T-helper 17 cell (primary cell): ENCODE measurements at places on chromosomes 11 and 22.

- DNase-seq = no peak
These were observed 99.9 kb upstream of the AMOTL1 start for GRCh38 chr11:94668212-94668793.

DNA sequence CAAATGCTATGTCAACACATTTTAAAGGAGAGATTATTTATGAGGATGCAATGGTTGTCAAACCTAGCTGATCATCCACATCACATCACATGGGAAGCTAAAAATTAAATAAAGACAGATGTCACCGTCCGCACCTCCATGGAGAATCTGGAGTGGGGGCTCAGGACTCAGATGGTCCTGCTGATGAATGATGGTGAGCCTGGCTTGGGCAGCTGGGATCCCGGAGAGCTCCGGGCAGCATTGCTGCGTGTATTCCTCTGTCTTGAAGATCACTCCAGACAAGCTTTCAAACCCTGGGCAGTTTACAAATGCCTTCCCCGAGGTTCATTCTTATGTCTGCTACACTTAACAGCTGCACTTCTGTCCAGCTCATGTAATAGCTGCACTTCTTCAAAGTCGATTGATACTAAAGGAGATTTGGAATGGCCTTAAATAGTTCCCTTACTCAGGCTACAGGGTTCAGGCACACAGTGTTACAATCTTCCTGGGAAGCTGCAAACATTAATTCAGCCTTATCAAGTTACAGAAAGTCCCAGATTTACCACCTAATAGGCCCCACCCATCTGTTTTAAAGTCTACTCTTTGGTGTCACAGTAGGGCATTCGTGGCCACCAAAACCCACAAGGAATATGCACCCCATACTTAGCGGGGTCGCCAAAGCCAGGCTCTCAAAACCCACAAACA lies 34.7 kb upstream of the CSNK2A3 start:
- DNase-seq = no peak

GRCh38 chr11:107009190-107009589 lies 9.1 kb downstream of the GUCY1A2 start:
- no peak for DNase-seq

- no peak for DNase-seq
These were observed 4.4 kb downstream of the IFT27 start for GRCh38 chr22:36771356-36772063.

DNA sequence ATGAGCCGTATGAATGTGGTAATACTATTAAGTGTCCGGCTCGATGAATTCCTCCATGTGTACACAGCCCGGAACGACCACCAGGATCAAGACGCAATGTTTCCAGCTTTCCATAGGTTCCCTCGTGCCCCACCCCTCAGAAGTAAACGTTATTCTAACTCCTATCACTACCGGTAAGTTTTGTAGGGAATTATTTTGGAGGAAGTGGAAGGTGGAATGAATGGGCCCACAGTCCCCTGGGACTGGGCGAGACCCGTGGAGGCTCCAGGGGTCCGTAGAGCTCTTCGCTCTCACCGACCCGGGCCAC lies 720 bp upstream of the FAR1 start:
- DNase-seq = no peak

DNA sequence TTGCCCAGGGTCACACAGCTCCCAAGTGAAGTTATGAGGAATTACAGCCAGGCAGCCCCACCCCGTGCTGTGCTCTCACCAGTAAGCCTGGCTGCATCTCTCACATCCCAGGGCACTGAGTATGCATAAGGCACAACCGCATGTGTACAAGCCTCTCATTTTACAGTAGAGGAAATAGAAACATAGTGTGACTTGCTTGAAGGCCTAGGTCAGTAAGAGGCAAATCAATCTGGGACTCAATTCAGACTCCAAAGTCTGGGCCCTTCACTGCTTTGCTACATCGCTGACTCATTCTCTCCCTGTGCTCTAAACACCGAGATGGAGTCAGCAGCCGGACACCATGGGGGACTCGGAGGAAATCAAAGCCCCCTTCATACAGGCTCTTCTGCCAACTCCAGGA lies 7.9 kb downstream of the ABTB2 start:
- DNase-seq = no peak

DNA sequence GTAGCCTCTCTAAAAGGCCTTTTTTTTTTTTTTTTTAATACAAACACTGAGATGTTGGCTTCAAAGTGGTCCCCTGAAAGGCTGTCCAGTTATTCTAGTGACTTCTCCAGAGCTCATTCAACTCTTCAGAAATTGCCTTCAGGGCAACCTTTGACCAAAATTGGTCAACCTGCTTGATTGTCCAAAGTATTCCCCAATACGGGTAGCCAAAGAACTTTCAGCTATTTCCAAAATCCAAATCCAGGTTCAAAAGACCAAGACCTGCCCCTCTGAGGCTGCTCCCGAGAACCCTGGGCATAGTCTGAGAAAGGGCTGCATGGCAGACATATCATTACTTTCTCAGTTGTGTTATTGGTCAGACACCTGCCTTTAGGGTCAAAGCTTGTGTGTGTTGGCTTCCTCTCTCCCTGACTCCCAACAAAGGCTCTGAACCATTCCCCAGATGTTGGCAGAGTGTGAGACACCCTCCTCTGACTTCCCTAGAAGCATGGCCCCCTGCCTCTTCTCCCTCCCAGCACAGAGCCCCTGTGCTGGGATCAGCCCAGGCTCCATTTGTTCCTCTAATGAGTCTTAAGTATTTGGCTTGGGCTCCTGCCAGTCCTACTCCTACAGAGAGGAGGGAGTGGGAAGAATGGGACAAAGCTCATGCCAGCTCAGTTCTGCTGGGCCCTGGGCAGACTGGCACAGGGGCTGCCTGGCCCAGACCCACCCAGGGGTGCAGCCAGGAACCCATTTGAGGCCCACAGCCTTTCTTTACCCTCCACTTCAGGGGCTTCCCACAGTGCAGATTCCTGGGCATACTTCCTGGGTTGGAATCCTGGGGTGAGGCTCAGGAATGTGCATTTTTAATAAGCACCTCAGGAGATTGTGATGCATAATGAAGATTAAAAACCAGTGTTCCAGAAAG lies 30.3 kb downstream of the TNKS1BP1 start:
- DNase-seq = no peak

- peak; percentile 47 for DNase-seq
These were observed 42.4 kb downstream of the KCNJ4 start for GRCh38 chr22:38412435-38413084.

- no peak for DNase-seq
These were observed 18.2 kb downstream of the ZBTB16 start for GRCh38 chr11:114077482-114078305.

DNA sequence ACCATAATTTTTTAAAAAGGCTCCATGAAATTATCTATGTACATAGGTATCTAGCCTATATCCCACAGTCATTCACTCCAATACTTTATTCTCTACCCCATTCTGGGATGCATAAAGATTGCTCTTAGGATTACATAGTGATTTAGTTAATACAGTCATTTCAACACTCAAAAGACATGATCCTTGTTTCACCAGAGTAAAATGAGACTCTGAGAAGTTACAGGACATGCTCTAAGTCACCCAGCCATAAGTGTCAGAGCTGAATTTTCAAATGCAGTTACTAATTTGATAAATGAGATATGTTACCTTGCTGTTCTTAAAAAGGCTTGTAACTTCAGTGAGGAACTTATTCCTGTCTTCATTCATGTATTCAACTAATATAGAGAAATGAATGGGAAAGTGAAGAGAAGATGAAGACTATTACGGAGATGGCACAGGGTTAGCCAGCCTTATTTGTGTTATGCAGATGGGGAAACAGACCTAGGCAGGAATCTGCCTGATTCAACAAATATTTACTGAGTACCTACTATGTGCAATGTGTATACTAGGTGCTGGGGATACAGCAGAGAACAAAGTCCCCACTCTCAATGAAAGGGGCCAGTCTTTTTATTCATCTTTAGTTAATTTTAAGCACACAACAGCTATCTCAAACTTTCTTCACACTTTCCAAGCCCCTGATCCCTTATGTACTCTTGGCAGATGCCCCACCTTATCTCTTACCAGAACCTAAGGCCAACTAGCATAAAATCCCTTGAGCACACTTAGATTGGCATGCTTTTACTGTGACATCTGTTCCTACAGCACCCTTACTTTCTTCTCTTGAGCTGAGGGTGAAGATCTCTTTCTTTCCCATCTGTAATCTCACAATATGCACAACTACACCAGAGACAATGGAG lies 21.6 kb downstream of the MAPK1 start:
- DNase-seq = no peak

- no peak for DNase-seq
These were observed 46.1 kb upstream of the PRDM11 start for GRCh38 chr11:45100339-45100738.

DNA sequence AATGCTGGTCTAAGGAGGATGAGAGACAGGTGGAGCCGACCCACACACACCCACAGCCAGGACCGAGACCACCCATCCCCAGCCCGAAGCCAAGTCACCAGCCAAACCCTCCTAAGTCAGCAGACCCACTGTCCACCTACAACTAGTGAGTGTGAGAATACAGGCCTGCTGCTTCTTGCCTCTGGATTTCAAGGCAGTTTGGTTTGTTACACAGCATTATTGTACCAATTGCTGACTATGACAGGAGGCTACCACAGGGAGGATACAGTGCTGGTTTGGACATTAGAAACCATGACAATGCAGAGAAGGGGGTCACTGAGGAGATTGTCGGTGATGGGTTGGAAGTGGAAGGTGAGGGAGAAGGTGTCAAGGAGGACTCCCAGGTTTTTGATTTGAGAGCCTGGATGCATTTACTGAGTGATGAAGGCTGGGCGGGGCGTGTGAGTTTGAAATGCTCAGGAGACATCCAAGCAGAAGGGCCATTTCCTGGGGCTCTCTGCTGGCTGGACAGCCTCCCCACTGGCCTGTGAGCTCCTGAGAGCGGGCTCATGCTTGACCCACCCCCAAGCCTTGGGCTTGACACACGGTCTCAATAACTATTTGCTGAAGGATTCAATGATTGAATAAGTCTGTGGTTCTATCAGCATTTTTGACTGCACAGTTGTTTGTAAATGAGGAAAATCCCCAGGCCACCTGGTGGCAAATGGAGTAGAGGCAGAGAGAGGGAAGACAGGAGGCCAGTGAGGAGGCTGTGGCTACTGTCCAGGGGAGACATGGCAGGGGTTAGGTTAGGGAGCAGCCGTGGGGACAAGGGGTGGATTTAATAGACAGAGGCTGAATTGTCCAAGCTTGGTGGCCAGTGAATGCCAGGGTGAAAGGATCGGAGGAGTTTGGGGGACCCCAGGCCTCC lies 9.4 kb upstream of the SSTR3 start:
- DNase-seq = no peak

DNA sequence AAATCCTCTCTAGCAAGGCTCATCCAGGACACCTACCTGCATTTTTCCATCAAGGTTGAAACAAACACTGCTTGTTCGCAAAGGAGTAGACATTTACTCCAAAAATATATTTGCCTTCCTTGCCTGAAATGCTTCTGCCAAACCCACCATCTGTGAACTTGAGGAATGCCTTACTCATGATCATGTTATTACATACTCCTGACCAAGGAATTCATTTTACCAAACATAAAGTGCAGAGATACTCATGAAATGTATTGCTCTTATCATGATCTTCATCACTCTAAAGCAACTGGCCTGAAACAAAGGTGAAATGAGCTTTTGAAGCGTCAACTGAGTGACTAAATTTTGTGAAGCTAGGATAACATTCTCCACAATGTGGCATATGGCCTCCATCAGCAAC lies 243.1 kb upstream of the CCDC179 start:
- DNase-seq = no peak

- DNase-seq = no peak
These were observed 575 bp downstream of the DUSP18 start for GRCh38 chr22:30667107-30667493.

DNA sequence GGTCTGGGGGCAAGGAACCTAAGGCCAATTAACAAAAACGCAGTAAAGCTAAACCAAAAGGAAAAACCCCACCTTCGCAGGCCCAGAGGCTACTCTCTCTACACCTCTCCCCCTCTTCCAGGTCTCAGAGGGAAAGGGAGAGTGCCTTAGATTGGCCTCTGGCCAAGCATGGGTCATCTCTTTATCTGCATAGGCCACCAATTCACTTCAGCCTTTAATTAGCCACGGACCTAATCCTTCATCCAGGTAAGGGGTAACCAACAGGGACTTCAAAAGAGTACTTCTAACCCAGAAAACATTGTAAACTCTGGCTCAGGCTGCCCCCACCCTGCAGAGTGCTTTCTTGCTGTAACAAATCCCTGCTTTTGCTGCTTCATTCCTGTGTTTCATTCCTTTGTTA lies 9.4 kb downstream of the VSTM5 start:
- DNase-seq = no peak

DNA sequence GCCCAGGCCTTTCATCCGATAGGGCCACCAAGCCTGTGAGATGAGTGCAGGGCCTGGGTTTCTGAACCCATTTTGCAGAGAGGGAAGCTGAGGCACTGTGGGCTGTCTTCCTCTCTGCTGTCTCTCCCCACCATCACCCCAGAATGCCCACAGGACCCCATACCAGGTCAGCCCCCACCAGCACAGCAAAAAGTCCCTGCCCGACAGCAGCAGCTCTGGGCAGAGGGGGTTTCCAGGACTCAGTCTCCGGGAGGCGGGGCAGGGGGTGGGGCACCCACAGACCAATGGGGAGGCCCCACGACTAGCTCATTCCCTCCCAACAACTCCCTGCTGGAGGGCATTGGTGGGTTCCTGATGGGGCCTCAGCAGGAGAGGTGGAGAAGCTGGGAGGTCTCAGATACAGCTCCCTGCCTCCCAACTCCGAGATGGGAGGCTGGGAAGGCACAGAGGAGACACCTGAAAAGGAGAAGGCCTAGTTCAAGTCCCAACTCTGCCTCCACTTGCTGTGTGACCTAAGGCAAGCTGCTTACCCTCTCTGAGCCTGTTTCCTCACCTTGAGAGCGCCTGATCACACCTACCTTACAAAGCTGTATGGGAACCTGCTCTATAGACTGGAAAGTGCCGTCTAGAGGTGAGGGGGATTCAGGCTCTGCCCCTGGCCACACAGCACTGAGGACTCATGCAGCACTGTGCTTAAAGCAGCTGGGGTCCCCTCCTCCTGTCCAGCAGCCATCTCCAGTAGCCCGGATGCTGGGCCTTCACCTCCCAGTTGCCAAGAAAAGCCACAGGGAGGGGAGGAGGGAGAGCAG lies 3.5 kb downstream of the CBX7 start:
- DNase-seq = peak; percentile 72

- DNase-seq = no peak
These were observed 873.5 kb downstream of the JRKL start for GRCh38 chr11:97263183-97263858.
